HT-29 (cell line): ENCODE measurements at places on chromosomes 1 and 21. TPM values are rescaled to one million over a fixed set of nuclear protein-coding genes. Genes with fewer than 3 reads are reported as not detected.

DNA sequence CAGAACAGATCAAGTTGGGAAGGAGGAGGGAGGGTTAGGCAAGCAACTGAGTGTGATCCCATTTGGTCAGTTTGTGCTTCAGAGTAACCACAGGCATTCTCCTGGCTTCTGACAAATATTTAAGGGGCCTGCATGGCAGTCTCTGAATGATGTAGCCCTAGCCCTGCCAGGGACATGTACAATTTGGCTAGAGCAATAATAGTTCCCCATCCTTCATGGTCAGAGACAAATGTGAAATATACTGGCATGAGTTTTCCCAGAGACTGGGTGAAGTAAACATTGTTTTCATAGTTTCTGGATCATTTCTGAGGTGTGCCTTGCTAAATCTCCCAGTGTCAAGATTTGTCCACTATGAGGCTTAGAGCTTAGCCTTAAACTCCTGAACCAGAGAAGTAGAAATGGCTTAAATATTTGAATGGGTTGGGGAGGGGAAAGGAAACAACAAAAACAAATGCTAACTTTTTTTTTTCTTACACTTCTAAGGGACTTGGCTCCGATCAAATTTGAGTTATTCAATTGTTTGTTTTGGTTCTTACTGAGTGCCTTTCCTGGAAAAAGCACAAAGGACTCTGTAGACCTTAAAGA lies 42.0 kb upstream of the UBE2U start:
- DNase-seq: no peak

DNA sequence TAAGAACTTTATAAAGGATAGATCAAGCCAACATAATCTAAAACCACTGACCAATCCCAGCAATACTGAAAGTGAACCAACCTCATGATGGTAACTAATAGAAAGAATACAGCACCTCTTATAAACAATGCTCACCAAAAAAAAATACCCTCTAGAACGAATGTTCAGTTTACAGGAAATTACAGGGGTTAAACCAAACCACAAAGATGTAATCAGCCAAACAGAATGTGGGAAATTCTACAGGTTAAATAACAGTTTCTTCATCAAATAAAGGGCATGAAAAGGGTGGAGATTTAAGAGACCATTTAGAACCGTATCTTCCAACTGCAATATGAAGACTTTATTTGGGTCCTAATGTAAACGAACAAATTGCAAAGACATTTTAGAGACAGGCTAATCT lies 30.4 kb downstream of the ARID4B start:
- no peak for DNase-seq

DNA sequence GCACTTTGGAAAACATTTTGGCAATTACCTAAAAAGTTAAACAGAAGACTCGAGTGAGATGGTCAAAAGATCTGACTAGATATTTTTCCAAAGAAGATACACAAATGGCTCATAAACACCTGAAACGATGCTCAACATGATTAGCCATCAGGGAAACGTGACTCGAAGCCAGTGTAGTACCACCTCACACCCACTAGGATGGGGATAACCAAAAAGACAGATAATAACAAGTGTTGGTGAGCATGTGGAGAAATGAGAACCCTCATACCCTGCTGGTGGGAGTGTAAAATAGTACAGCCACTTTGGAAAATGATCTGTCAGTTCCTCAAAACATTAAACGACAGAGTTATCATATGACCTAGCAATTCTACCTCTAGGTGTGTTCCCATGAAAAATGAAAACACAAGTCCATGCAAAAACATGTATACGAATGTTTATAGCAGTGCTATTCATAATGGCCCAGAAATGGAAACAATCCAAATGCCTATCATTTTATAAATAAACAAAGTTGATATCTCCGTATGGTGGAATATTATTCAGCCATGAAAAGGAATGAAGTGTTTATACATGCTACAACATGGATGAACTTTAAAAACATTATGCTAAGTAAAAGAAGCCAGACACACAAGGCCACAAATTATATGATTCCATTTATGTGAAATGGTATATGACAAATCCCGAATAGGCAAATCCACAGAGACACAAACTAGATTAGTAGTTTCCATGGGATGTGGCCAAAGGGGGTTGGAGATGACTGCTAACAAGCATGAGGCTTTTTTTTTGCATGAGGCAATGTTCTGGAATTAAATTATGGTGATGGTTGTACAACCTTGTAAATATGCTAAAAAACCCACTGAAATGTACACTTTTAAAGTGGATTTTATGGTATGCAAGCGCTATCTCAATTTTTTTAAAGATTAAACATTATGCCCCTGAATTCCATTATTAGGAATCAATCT lies 625.3 kb downstream of the KIF26B start:
- DNase-seq: no peak

- no peak for DNase-seq
Observed at GRCh38 chr1:89842567-89843272, 21.9 kb downstream of the LRRC8D start.

DNA sequence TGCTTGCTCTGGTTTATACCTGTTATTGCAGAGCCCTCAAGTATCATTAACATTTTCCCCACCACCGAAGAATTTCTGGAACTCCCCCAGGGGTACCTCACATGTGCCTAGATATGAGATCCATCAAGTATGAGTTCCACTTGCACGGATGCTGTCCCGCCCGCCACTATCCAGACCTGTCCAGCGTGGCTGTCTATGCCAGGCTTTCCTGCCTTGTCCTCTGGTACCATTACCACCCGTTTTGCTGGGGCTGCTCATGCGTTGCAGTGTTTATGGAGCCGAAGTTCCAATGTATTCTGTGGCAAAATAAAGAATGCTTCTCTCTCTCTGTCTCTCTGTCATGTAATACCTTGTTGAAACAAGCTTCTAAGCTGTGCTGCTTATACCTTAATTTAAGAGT lies 543.5 kb upstream of the PTBP2 start:
- DNase-seq: no peak

Gene SPATA6
- 0.29 and 2.1 TPM in 2 replicates for total RNA-seq

GRCh38 chr1:46969014-46969619 lies 27.8 kb upstream of the CYP4A11 start:
- DNase-seq: peak; percentile 26

DNA sequence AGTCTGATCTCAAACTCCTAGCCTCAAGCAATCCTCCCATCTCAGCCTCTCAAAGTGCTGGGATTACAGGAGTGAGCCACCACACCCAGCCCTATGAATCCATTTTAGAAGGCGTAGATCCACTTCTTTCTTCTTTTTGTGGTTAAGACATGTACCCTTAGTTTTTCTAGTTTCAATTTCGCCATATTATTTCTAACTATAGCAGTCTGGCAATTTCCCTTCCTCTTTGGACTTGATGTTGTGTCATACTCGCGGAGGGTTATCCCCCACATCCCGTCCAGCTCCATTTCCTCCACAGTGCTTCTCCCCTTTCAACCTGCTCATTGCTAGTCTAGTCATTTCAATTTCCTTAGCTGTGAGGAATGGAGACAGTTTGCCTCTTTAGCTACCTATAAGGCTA lies 5.2 kb upstream of the LRRC8D start:
- DNase-seq: no peak

Gene SYT14
- total RNA-seq: not detected in 2 replicates

DNA sequence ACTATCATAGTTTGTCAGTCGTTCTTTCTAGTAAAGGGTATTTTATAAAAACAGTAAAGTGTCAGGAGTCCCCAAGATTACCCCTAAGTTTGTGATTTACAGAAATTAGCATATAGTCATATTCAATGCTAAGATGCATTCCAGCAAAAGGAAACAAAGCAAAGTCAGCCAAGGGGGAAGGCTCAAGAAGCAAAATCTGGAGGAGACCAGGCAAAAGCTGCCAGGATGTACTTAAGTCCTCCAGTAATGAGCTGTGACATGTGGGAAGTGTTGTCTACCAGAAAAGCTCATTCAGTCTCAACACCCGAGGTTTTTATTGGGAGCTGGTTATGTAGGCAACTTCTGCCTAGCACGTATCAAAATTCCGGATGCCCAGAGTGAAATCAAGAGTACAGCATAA lies 373.4 kb upstream of the TMPRSS15 start:
- DNase-seq: no peak

Gene TP53BP2
- 33.9 and 56.1 TPM in 2 replicates for total RNA-seq
